Hypothalamus (tissue), 51 donors: ENCODE measurements at places on chromosomes 5 and 9.

- DNase-seq: no peak
Measured at GRCh38 chr9:94860678-94861588, 134.4 kb downstream of the AOPEP start.

DNA sequence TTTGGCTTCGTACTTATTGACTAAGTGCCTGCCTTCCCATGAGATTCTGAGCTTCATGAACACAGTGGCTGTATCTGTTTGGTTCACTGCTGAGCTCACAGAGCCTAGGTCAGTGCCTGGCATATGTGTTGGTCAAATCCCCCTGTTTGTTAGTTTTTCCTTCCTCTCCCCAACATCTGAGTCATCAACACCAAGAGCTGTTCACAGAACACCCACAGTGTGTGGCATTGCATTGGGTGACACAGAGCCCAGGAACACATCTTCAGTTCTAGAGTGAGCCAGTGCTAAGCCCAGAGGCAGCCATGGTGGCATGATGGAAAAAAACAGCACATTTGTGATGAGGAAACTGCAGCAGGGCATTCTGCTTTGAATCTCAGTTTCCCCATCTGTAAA is 294.6 kb downstream of the SEC61B start:
- DNase-seq: no peak

- DNase-seq: no peak
Measured at GRCh38 chr9:87556039-87556438, 58.4 kb downstream of the DAPK1 start.

GRCh38 chr5:73365990-73366667 is 82.4 kb downstream of the FOXD1 start:
- DNase-seq: no peak

- no peak for DNase-seq
Measured at GRCh38 chr5:54693936-54694657, 176.5 kb downstream of the SNX18 start.

- DNase-seq: no peak
Measured at GRCh38 chr5:138651058-138651766, 76.0 kb upstream of the HSPA9 start.

DNA sequence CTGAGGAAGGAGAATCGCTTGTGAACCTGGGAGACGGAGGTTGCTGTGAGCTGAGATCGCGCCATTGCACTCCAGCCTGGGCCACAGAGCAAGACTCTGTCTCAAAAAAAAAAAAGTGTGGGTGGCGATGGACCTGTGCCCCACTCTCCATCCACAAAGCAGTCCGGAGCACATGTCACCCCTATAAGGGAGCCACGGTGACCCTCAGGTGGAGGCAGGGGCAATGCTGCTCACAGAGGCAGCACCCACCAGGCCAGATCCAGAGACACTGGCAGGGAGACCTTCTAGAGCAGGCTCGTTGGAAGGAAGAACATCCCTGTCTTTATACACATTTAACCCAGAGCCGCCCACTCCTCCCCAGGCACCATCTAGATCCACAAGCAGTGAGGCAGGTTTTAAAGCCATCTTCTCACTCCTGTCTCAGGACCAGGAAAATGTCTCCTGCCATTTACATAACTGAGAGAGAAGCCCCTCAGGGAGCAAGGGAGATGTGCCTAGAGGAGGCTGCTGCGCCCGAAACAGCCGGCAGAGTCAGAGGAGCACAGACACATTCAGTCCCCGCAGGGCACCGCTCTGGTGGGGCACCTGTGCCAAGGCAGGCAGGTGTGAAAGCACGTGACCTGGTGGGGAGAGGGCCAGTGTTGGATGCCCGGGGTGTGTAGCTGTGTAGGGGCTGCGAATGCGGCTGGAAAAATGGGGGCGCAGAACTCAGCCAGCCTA is 31.6 kb upstream of the ADAMTS2 start:
- DNase-seq: no peak
